ENCODE measurements at places on chromosomes 12 and 14.

- peak; percentile 4 for DNase-seq
These were observed at the start of gene ALX1 for GRCh38 chr12:85280165-85280983. ALX1 (plus strand) TSS chr12:85280220; CDS start chr12:85280262, 42 bp downstream.

GRCh38 chr12:17169726-17170471 lies 563.9 kb upstream of the LMO3 start:
- no peak for DNase-seq

DNA sequence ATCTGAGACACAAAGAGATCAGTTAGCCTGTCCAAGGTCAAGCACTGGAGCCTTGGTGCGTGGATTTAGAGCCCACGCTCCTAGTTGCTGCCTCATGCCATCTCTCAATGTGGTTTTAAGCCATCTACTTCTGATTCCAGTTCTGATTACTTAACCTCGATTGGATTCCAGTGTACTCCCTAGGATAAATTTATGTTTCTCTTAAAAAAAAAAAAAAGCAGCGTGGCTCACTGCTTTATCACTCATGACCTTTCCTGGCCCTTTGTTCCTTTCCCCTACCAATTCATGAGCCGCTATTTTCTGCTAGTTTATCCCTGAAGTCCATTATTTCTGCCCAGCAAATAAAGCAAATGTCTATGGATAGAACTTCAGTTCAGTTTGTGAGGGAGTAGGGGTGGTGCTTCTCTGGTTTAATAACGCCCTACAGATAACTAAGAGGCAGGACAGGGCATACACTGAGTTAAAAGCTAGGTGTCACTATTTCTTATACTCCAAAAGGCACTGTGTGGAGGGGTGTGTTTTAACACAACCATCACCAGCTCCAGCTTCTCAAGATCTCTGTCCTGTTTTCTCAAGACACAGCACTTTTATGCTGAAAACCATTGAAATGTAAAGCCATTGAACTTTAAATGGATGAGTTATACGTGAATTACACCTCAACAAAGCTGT lies 9.8 kb upstream of the PARP11 start:
- peak; percentile 19 for DNase-seq

DNA sequence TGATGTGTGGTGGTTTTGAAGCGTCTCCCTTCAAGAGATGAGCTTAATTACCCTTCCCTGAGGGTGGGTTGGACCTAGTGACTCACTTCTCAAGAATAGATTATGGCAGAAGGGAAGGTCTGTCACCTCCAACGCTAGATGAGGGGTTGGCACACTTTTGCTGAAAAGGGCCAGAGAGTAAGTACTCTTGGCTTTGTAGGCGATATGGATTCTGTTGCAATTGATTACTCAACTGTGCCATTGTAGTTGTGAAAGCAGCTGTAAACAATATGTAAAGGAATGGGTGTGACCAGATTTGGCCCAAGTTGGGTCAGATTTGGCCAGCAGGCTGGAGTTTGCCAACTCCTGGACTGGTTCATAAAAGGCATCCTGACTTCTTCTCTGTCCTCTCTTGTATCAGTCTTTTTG lies 53.3 kb downstream of the SMIM41 start:
- DNase-seq = no peak

Measured in IMR-90 (cell line).